Activated CD4-positive, alpha-beta T cell treated with anti-CD3 and anti-CD28 coated beads, Interleukin-2, amount 50 U/mL, for 1 hour (primary cell): ENCODE measurements at places on chromosomes 1 and 21.

DNA sequence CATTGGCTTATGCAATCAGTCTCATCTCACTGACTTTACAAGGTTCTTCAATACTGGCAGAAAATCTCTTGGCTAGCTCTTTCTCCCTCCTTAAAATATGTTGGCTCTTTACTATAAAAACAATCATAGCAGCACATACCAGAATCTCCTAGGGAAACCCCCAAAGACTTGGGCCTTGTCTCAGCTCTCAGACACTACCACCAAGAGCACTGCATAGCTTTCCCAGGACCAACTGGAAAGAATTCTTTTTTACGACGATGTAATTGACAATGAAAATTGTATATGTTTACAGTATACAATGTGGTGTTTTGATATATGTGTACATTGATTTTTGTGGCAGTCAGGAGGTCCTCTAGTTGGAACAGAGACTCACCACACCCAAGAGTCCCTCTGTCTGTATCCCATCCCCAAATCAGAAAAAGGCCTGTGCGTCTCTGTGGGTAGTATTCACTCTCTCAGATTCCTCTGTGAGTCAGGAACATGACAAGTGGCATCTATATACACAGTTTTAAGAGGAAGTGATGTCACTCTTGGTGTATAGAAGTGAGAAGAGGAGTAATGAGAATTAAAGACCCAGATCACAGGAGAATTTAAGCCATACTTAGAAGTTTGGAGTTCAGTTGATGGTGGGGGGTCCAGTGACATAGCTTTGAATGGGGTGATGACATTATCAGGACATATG is 21.1 kb downstream of the SMAP2 start:
- DNase-seq, result no peak

- DNase-seq, result no peak
Observed at GRCh38 chr1:84031802-84032327, 32.9 kb upstream of the TTLL7 start.

- DNase-seq, result no peak
Observed at GRCh38 chr1:86461482-86461881, 7.2 kb upstream of the CLCA1 start.

DNA sequence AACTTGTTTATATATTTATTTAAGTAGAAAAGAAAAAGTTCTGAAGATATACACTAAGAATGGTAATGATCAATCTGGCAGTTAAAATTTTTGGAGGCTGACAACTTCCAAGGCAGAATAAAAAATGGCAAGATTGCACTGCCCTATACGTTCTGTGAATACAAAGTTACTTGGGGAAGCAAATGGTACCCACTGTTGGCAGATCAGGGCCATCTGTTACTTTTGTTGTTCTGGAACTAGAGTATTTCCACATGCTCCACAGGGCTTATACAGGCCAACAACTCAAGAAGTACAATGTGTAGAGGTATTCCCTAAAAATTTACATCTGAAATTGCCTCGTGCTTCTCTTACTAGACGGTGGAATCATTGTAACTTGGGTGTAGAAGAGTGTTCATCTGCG is 53.2 kb downstream of the AHCTF1 start:
- DNase-seq, result no peak

DNA sequence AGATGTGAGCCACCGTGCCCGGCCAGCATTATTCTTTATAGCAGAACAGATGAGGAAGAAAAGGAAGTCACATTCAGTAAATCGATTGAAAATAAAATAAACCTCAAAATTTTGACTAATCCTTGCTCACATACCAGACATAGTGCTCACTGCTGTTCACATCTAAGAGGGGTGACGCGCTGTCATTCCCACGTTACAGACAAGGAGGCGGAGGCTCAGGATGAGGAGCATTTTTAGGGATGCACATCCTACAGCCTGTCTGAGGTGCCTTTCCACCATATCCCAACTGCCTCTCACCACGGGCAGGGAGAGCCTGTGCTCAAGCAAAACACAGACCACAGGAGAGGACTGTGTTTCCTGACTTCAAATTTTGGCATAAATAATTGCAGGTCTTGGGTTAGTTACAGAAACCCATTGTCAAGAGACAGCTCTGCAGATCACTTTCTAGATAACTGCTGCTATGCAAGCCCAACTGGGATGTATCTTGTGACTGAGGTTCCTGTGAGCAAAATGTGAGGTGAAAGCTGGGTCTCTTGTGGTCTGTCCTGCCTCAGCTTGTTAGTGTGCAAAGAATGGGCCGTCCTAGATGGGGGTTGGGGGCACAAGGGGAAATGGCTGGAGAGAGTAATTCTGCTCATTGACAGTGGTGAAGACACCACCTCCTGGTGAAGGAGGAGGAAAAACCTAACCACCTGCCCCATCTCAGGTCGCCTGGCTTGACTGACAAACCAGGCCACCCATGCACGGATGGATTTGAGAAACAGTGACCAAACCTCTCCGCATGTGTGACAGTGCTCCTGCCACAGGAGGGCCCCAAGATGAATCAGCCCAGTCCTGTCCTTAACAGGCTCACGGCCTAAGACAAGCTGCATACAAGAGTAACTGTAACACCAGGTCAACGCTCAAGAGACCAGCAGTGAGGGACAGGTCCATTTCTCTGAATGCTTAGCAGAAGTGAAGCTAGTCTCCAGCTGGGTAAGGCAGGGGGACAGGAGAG is 8.2 kb downstream of the TNN start:
- no peak for DNase-seq

DNA sequence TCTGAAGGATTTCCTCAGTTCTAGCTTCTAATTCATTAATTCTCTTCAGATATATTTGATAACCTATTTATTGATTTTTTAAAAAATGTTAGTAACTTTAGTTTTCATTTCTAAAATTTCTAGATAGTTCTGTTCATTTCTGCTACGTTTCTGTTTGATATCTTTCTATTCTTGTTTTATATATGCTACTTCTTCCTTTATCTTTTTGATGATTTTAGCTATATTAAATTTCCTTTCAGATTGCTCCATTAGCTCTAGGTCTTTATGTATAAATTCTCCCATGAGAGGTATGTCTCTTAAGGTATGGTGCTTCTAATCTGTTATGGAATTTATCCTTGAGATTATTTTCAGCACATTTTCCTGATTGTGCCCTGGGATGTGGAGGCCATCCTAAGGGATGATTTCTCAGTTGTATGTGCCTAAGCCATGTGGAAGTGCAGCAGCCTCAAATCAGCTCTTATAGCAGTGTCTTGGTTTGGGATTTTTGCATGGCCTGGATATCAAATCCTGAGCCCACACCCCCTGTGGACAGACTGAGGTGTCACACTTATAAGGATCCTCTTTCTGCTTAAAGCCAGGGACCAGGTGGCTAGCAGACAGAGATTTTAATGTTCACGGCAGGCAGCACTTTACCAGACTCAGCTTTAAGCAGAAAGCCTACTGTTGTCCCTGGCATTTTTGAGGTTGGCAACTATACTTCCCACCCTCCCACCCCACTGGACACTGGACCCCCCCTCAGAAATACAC is 6.2 kb upstream of the KCNQ4 start:
- DNase-seq, result no peak

DNA sequence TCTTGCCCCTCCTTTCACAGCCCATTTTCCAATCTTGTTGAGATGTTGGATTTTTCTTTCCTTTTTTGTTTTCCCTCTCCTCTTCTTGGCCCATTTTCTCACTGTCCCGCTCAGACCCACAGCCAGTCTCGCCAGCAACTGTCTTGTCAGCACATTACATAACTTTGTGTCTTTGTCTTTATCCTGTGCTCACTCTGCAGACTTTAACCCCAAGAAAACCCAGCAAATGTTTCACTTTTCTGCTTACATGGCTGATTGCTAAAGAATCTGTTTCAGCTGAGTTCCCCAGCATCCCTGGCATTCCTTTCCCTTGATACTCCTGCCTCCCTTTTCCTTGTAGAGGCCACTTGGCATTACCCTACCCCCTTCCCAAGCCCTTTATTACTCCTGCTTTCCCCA is 74.6 kb downstream of the ZNF648 start:
- DNase-seq, result no peak

DNA sequence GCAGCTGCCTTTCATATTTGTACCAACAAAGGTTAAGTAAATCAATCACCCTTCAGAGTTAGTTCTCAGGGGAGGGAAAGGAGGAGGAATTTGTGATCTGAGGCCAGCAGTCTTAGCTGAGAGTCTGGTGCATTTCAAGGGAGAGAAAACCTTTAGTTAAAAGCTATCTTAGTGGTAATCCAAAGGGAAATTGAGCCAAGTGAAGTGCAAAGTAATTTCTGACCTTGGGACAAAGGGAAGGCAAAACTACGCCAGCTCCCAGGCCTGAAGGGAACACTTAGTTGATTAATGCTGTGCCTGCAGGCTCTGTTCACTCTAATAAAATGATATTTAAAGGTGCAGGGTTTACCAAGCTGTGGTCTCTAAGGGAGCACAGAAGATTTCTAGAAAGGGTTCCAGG is 23.1 kb upstream of the FMOD start:
- no peak for DNase-seq

DNA sequence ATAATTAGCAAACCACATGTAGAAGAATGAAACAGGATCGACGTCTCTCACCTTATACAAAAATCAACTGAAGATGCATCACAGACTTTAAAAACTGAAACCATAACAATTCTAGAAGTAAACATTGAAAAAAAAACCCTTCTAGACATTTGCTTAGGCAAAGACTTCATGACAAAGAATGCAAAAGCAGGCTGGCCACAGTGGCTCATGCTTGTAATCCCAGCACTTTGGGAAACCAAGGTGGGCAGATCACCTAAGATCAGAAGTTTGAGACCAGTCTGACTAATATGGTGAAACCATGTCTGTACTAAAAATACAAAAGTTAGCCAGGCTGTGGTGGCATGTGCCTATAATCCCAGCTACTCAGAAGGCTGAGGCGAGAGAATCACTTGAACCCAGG is 1351.7 kb downstream of the MRPL39 start:
- no peak for DNase-seq

DNA sequence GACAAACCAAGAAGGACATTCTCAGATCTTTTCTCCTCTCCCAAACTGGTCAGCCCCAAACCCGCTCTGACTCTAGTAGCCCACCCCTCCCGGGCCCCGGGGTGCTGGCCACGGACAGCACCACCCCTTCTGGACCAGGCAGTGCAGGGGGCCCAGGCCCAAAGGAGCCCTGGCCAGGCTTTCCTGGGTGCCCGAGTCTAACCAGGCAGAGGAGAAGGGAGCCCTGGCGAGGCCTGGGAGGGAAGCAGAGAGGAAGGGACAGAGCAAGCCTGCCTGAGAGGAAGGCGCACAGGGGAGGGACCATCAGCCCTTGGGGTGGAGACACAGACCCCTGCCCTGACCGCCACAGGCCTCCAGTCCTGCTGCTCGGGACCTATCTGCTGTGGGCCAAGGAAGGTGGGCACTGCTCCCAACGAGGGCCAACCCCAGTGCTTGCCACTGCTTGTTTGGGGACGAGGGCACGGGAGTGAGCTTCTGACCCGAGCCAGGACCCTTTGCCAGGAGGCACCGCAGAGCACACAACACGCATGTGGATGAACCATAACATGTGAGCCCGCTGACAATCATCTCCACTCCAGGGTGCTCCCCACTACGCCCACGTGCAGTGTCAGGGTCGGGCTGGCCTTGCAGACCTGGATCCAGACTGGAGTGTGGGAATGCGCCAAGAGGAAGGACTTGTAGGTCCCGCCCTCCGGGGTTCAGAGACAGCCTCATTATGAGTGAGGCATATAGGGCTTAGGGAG is 57.6 kb downstream of the KCNAB2 start:
- DNase-seq, result no peak

GRCh38 chr1:94768036-94768435 is 52.1 kb upstream of the SLC44A3 start:
- no peak for DNase-seq

- no peak for DNase-seq
Observed at GRCh38 chr1:67367370-67368045, 59.8 kb downstream of the IL12RB2 start.

DNA sequence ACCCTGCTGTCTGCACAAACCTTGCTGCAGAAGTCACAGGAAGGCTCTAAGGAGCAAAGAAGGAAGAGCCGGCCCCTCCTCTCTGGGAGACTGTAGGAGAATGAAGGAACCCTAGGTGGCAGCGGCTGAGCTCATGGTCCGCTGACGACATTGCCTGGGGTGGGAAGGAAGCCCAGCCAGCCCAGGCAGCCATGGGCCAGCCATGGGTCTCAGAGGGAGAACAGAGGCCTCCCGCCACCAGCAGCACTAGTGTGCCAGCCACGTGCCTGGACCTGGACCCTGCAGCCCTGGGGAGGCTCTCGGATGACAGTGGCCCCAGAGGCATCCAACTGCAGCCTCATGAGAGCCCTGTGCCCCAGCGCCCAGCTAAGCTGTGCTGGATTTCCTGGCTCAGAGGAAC is 49.2 kb upstream of the POFUT2 start:
- DNase-seq, result no peak

DNA sequence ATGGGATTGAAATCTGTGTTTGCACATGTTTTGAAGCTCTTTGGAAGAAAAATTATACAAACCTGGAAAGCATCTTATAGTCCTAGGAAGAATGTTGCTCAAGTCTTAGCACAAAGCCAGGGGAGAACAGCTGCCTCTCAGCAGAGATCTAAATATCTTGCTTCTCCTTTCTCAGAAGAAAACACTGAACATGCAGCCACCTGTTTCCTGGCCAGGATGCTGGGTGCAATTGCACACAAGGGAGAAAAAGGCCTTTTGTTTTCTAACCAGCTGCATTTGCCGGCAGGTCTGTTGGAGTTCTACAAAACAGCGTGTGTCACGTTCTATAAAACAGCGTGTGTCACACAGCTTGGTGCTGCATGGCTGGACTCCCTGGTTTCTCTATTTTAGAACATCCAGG is 259.6 kb upstream of the PLD5 start:
- DNase-seq, result no peak

DNA sequence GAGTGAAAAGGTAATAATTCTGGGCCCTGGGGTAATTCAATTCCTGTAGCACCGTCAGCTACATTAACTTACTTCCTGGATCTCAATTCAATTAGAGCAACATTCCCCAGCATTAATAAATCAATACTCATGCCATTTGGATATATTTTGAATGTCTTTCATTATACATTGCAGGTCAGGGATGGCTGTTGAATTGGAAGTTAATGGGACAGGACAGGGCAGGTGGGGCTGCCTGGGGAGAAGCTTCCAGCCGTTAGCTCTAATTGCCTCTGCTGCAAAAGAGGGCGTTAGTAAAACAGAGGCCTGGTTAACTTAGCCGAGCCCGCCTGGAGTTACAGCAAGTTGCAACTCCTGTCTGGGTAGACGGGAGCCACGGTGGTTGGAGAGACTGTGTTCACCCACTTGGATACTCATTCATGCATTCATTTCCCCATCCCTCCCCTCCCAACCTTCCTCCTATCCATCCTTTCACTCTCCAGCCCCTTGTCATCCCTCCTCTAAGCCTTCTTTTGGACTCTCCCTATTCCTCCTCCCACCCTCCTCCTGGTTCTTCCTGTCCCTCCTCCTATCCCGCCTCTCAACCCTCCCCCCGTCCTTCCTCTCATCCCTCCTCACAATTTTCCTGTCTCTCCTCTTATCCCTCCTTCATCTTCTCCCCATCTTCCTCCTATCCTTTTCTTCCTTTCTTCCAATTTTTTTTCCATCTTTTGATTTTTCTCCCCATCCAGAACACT is 137.6 kb upstream of the RUNX3 start:
- no peak for DNase-seq
